ENCODE measurements at places on chromosomes 2 and 18.
A peak's percentile ranks its signal among the peaks of the same experiment; 100 is the strongest.

GRCh38 chr2:111705711-111706336 is 178.2 kb downstream of the ANAPC1 start:
- peak; percentile 99 for DNase-seq

GRCh38 chr18:57803103-57803969 is at the start of gene ATP8B1:
TSS of gene ATP8B1 (minus strand) at chr18:57803315. CDS start at chr18:57731807, 71,508 bp downstream.
- peak; percentile 40 for DNase-seq

GRCh38 chr2:236862961-236863728 is 222.5 kb upstream of the COPS8 start:
- DNase-seq, result no peak

DNA sequence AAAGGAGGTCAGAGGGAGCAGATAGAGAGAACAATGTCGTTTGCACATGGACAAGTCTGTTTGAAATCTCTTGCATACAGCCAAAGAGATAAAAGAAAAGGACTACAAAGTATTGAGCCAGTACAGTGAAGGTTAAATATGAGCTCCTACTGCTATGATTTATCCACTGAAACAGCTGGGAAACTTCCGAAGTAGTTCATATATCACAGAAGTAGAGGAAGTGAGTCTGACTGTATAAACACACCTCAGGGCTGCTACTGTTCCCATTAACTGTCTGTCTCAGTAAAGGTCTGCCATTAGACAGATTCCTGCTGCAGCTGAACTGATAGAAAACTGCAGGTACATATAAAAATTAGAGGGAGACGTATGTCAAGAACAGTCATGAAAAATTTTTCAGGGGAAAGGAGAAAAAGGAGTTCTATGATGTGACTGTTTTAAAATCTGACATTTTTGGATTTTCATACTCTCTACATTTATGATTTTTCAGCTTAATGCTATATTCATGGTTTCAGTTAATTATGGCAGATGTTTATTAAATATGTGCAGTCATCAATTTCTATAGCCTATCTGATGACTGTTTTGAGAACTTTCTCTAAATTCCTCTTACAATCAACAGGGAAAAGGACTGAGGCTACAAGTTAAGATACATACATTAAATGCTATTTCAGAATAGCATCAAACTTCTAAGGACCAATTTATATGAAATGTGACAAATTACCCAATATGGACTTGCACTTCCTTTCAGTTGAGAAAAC is 364.7 kb downstream of the ERBB4 start:
- peak; percentile 14 for DNase-seq

DNA sequence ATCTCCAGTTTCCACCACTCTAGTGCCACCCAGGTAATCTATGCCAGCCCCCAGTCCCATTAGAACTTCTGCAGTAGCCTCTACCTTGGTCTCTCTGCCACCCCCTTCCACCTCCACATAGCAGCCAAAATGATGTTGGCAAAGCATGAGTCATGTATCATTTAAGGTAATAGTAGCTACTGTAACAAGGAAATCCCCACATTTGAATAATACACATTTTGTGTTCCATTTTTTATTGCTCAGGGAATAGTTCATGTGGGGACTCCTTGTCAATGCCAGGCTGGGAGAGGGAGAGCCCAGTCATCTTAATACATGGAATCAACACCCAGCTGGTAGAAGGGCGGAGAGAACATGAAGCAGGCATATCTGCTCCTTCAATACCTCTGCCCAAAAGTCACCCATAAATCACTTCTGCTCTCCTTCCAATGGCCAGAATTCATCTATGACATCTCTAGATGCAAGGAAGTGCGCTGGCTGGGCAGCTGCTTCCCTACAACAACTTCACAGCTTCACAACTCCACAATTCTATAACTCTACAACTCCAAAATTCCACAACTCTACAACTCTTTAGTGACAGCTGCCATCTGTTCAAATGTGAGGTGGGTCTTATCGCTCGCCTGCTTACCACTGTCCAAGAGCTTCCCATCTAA is 70.6 kb upstream of the GLS start:
- no peak for DNase-seq

GRCh38 chr18:3552305-3552704 is 102.3 kb downstream of the TGIF1 start:
- no peak for DNase-seq

DNA sequence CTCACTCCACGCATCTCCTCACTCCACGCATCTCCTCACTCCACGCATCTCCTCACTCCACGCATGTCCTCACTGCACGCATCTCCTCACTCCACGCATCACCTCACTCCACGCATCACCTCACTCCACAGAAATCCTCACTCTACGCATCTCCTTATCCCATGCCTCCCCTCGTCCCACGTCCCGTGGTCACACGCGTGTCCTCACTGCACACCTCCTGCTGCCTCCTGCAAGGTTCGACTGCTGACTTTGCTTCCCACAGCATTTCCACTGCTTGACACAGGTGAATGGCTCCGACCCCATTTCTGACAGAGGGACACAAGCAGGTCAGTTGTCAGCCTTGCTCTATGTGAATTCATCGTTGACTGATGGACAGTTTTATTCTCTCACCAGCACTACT is 103.0 kb downstream of the USP40 start:
- DNase-seq, result no peak

DNA sequence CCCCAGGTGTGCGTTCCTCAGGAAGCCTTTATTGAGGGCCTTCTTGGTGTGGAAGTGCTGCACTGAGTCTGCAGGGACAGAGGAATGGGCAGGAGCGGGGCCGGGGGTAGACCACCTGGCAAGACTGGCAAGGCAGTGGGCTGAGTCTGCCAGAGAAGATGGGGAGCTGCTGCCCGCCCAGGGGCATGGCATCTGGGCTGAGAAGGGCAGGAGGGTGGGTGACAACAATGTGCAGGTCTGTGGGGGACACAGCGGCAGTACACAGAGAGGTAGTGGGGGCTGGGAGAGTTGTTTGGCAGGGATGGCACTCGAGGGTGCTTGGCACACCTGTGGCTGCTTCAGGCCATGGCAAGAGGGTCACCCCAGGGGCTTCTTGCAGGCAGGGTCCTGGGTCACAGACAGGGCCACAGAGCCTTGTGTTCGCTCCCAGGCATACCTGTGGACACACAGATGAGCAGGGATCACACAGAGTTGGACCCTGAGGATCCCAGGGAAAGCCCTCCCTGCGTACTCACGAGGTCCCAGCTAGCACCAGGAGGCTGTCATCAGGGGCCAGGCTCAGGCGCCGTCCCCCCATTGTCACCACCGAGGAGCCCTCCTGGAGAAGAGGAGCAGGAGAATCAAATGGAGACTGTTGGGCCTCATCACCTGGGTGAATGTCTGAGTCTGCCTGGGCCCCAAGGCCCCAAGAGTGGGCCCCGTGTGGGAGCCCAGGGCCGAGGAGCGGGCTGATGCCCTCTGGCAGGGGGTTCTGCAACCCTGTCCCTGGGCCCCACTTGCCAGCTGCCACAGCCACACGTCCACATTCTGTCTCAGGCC is 3.4 kb upstream of the OXER1 start:
- DNase-seq, result no peak

DNA sequence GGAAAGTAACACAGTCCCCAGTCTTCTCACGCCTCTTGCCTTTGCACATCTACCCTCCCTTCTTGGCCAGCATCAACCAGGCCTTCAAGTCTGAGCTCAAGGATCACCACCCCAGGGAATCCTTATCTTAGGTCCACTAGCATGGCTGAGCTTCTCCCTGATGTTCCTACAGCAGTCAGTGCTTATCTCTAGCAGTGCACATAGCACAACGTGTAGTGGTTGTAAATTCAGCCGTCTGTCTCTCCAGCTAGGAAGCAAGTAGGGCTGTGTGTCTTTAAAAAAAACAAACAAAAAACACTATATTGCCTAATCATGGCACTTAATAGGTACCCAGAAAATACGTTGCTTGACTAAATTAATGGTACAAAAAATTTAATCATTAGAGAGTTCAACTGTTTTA is 29.2 kb downstream of the KCNG3 start:
- no peak for DNase-seq

DNA sequence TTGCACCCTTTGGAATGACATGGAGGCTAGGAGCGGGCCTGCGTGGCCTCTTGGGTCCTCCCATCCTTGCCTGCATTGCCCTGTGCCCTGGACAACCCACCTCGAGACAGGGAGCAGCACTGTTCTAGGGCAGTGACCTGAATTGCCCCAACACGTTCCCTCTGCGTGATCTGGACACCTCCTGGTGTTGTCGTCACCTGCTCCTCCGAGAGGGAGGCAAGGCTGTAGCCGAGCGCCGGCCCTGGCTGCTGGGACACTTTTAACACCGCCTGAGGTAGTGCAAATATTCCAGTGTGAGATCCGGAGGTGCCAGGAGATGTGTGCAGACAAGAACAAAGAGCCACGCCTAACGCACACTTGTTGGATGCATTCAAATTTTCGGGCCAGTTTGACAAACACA is 131.5 kb downstream of the SMAD7 start:
- no peak for DNase-seq

DNA sequence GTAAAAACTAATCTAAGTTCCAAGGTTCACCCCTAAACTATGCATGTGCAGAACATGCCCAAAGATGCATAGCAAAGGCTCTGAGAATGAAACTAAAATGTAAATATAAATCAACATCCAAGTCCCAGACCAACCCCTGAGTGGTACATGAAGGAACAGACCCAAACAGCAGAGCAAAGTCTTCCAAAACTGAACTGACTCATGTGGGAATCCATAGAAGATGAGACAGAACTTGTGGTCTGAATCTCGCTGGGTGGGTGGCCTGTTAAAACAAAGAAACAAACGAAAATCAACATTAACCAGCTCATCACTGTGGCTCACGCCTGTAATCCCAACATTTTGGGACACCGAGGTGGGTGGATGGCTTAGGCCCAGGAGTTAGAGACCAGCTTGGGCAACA is 29.5 kb upstream of the ATRAID start:
- no peak for DNase-seq

DNA sequence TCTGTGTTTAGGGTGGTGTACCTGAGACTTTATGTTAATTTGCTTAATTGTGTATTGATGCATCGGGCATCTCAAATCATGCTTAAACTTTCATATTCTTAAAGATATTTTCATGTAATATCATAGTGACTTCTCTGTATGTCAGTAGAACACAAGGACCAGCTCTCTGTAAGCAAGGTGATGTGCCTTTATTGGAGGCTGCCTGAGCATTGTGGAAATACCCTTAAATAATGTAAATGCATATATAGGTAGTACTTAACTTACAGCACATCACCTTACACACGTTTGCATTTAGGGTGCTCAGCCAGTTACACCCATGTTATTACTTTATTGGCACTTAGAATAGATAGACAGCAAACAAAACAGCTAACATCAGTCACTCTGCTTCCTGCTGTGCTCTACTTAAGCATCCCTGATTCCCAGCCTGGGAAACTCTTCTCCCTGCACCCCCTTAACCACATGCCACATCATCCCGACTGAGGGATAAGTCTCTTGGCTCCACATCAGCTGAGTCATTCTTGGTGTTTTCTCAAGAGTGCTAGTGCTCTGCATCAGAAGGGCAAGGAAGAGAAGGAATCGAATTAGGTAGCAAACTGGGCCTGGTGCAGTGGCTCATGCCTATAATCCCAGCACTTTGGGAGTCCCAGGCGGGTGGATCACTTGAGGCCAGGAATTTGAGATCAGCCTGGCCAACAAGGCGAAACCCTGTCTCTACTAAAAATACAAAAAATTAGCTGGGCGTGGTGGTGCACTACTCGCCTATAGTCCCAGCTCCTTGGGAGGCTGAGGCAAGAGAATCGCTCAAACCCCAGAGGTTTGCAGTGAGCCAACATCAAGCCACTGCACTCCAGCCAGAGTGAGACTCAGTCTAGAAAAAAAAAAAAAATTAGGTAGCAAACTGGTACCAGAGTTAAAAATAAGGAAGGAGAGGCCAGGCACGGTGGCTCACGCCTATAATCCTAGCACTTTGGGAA is 108.7 kb downstream of the MAP3K20 start:
- DNase-seq, result peak; percentile 100

DNA sequence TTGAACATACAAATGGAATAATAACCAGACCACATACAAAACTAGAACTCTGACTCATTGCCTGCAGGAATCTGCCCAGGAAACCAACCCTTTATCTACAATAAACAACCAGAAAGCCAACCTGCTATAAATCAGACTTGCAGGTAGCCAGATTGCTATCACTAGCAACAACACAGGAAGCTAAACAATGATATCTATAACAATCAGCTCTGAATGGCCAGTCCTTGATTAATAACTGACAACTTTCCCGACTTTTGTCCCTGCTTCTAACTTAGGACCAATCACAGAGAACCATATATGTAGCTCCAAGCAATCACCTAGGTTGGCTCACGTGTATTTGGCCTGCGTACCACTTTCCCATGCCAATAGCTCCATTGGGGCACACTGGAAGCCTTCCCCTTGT is 470.8 kb downstream of the RIT2 start:
- peak; percentile 60 for DNase-seq

DNA sequence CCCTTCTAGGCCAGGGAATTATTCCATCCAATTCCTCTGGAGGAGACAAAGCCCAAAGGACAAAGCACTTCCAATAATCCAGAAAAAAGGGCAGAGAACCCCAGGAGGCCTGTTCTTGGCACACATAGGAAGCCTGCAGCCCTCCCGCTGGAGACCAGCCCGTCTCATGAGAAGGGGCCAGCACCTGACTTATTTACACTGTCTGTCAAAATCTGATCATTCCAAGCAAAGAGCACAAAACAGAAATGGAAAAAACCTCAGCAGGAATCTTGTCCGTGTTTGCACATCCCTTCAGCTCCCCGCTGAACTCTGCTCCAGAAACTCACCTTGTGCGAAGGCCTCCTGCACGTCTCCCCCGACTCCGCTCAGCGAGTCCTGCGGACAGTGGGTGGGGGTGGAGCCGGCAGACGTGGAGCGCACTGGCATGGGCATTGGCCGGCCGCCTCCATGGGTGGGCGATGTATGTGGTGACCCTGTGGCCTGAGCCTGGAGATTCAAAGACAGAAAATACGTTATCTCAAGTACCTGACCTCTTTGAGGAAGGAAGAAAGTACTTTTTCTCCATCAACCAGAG is 46.2 kb upstream of the DNMT3A start:
- DNase-seq, result no peak

GRCh38 chr2:150043172-150043500 is 444.3 kb downstream of the RND3 start:
- DNase-seq, result no peak

GRCh38 chr2:203451011-203451410 is 84.1 kb downstream of the RAPH1 start:
- peak; percentile 35 for DNase-seq

GRCh38 chr2:238634701-238635357 is 208.1 kb downstream of the ASB1 start:
- DNase-seq, result no peak

- no peak for DNase-seq
Observed at GRCh38 chr18:76522122-76522503, 27.1 kb upstream of the ZNF516 start.

DNA sequence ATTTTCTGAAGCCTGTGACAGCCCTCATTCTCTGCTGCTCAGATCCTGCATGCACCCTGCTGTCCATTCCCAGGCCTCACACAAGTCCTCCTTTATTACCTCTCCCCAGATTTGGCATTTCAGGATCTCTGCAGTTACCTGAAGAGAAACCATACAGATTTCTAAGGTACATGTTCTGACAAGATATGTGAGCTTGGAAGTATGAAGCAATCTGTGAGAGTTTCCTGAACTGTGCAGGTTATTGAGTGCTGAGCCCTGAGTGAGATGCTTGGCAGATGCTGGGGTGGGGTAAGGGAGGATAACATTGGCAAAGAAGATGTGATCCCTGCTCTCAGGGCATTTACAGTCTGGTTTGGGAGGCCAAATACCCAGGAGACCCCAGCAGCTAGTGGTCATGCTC is 122.1 kb upstream of the STPG4 start:
- no peak for DNase-seq

- DNase-seq, result no peak
Observed at GRCh38 chr2:97267411-97268074, 154.6 kb downstream of the ANKRD36 start.

- DNase-seq, result no peak
Observed at GRCh38 chr2:109407276-109408042, 206.3 kb downstream of the SEPTIN10 start.

GRCh38 chr2:48205137-48205798 is 299.0 kb upstream of the FBXO11 start:
- no peak for DNase-seq
